Kidney epithelial cell (primary cell): ENCODE measurements at places on chromosomes 1 and 21.

GRCh38 chr21:39647476-39647875 lies 34.7 kb downstream of the B3GALT5 start:
- peak; percentile 57 for DNase-seq

DNA sequence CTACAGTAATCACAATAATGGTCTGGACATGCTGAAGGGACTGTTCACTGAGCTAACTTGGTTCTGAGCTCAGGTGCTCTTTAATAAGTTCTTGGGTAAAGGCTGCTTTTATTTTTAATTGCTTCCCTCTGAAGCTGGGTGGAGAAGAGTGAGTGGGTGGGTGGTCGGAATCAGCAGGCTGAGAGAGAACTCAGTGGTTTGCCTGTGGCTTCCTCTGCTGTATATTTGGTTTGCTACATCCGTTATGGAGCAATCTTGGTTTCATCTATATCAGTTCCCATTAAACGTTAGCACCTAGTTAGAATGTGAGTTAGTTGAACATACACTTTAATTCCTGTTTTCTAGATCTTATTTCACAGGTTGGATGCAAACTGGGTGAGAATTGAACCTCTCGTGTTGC lies 23.3 kb downstream of the CNIH4 start:
- no peak for DNase-seq

DNA sequence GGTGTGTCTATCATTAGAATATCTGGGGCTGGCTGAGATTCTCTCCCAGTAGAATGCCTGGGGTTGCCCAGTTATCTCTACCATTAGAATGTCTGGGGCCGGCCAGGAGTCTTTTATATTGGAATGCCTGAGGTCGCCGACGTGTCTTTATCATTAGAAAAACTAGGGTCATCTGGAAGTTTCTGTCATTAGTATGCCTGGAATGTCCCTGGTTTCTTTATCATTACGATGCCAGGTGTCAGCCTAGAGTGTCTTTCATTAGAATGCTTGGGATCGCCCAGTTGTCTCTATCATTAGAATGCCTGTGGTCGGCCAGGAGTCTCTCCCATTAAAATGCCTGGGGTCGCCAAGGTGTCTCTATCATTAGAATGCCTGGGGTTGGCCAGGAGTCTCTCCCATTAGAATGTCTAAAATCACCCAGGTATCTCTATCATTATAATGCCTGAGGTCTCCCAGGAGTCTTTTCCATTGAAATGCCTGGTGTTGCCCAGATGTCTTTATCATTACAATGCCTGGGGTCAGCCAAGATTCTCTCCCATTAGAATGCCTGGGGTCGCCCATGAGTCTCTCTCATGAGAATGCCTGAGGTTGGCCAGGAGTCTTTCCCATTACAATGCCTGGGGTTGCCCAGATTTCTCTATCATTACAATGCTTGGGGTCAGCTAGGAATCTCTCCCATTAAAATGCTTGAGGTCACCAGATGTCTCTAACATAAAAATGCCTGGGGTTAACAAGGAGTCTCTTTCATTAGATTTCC lies 53.2 kb downstream of the RNF187 start:
- DNase-seq = no peak

GRCh38 chr1:110684491-110684890 lies 9.8 kb upstream of the KCNA3 start:
- DNase-seq = no peak

- no peak for DNase-seq
Observed at GRCh38 chr21:34817821-34818661, 149.2 kb downstream of the CLIC6 start.

DNA sequence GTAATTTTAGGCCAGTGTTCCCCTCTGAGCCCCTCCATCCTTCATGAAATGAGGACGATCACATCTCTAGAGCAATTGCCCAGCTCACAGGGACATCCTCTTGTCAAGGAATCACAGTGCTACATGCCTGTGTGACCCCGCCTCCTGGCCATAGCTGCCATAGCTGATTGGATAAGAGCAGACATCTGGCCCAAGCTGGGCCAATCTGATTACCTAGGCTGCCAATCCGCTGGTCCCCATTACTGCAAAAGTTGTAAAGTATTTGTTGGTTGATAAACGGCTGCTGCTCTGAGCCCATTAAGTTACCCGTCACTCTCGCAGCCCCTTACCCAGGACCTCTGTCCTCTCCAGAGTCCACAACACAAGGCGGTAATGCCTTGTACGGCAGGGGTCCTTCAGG lies 8.3 kb downstream of the NT5C1A start:
- no peak for DNase-seq

DNA sequence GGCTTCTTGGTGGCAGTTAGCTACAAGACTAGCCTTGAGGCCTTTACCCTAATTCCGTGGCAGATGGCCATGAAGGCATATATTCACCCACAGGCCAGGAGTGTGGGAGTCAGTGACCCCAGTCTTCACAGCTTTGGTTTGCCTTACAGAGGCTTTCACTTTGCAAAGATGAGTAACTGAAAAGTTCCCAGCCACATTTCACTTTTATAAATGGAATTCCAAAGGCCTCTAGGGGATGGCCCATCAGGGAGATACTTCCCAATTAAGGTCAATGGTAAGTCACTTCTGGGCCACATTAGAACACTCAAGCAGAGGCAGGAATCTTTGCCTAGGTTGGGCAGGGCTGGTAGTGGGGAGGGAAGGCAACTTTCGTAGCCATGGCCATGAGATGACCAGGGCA lies 13.1 kb upstream of the HEYL start:
- no peak for DNase-seq

GRCh38 chr1:226541231-226541630 lies 7.3 kb upstream of the STUM start:
- DNase-seq = no peak

DNA sequence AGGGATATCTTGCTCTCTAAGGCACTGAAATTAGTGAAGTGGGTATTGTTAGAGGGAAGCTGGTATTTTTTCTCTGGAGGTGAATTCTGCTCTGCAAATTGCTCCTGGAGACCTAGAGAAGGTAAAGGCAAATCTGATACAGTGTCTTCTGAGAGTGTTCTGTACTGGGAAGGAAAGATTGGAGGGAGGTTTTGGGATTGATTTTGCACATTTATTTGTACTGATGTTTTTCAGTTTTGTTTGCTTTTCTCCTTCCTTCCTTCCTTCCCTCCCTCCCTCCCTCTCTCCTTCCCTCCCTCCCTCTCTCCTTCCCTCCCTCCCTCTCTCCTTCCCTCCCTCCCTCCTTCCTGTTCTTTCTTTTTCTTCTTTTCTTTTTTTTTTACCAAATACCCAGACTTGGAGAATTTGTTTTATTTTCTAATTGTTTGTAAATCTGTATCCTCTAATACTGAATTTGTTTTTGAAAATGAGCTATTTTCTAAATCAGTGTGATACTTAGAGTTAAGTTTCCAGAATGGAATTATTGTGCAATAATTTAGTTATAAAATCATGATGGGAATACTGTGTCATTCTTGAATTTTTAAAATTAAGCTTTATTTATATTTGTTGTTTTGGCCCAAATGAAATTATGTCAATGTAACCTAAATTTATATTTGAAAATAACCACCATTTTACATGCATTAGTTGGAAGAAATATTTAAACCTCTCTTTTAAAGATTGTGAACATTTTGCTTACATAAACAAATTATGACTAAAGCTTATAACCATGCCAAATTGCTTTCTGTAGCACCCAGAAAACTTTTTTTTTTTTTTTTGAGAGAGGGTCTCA lies 4.9 kb downstream of the CMPK1 start:
- DNase-seq = no peak

DNA sequence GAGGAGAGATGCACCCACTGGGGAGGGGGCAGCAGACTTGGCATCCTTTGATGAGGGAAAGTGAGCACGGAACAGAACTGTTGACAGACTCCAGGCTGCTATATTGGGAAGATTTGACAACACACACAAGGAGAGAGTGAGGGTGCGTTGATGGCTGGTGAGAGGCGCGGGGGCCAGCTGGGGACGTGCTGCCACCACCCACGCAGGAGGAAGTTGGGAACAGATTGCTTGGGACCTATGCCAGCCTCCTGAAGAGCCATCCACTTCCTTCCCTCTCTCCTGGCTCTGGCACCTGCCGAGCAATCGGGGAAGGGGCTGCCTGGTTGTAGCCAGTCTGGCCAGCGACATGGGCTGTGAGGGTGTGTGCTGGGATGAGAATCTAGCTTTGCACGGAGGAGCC lies 223.7 kb upstream of the CSF3R start:
- DNase-seq = no peak

- no peak for DNase-seq
Observed at GRCh38 chr1:157325220-157325619, 187.0 kb upstream of the ETV3 start.

GRCh38 chr1:3466366-3467075 lies 12.1 kb downstream of the ARHGEF16 start:
- DNase-seq = no peak

DNA sequence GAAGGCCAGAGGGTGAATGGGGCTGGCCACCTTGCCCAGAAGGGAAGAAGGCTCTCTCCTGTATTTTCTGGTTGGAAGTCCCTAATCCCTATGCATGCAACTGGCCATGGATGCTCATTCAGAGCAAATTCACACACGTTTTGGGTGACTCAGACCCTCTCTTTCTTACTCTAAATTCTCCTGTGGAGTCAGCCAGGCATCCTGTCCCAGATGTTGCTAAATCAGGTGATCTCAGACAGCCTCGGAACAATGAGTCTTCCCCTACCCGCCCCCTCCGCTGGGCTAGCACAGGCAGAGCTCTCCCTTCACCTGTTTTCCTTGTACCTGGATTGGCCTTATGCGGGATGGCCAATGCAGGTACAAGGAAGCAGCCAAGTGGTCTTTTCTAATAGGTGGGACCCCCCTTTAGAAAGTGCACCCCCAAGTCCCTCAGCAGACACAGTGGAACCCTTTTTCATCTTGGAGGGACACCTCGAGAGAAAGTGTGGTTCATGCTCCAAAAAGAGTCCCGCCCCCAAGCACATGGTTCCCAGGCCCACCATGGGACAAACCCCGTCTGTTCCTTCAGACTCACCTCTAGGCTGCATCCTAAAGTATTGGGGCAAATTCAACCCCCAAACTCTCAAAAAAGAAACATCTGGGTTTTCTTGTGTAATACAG lies 8.6 kb downstream of the S100A6 start:
- DNase-seq = peak; percentile 52
